CD4-positive, alpha-beta T cell treated with Interleukin-15 for 4 hours (primary cell): ENCODE measurements at places on chromosomes 1 and 21.

DNA sequence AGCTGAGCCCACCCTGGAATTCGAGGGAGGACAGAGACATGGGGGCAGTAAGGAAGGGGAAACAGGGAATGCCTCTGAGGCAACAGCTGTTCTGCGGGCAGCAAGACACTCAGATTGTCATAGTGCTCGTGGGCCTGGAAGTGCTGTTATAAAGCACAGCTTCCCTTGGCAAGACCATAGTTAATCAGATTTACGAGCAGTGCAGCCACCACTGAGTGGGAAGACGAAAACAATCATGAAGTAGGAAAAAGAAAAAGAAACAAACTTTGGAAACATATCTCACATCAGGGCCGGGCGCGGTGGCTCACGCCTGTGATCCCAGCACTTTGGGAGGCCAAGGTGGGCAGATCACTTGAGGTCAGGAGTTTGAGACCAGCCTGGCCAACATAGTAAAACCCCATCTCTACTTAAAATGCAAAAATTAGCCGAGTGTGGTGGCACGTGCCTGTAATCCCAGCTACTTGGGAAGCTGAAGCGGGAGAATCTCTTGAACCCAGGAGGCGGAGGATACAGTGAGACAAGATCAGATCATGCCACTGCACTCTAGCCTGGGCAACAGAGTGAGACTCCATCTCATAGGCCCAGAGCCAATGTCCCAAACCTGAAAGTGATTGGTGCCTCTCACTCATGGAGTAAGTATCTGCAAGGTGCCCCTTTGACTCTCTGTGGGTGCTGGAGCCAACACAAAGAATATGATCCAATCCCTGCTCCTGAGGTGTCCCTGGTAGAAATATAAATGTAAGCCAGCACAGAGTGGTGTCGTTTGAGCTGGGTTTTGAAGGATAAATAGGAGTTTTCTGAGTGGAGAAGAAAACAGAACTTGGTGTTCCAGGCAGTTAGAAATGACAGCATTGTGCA, 55.6 kb upstream of the GPR153 start:
- no peak for DNase-seq

DNA sequence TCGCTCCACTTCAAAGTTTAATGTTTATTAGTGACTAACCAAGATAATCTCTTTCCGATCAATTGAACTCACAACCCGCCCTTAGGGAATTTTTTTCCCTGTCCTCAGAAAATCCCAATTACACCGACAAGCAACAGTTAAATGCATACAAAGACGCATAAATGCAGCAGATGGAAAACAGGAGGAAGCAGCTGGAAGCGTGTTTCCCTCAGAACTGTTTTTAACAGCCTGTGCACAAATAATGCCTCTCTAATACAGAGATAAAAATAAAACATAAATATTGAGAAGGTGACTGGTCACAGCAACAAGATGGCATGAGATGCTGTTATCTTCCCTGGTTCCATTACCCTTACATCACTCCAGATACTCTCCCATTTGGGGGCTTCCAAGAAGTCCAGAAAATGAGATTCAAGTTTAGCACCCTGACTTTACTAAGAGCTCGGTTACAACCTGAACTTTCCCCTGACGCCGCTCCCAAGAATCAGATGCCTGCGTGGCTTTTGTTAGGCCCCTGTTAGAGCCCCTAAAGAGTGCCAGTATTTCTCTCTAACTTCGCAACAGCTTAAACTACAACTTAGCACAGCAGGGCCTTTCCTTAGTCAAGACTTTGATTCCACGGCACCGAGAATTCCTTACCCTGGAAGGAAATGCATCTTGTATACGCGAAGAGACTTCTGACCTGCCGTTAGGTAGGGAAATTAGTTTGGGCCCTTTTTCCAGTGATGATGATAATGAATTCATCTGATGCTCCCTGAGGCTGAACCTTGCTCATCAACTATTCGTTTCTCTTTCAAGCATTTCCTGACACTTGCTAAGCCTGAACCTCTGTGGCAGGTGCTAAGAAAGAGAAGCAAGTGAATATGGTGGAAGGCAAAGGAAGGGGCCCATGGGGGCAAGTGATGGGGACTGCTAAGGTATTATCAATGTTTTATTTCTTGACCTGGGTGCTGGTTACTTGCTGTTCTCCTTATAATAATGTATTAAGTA, 137.7 kb upstream of the SMYD2 start:
- no peak for DNase-seq

DNA sequence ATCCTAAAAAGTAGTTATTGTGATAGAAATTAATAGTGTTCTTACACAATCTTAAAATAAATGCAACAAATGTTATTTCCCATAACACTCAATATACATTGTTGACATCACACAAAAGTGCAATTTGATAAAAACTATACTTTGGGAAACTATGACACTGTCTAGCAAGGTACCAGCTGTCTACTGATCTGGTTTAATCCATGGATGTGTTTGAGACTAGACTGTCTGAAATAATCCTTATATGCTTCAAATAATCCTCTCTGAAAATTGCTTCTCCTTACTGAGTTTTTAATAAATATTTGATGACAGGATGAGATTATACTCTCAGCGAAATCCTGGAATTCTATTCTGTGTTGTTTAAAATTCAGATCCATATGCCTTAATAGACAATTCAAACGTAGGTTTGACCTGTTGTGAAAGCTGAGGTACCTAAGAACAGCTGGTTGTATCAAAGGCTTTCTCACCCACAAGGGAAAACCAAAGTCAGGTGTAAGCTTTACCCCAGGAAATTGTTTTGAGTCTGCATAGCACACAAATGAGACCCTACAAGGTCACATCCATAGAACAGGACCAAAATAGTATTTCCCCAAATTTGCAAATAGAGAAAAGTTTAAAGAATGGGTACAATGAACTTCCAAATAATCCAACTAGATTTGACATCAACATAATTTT, 8.8 kb upstream of the GFI1 start:
- DNase-seq, result no peak

DNA sequence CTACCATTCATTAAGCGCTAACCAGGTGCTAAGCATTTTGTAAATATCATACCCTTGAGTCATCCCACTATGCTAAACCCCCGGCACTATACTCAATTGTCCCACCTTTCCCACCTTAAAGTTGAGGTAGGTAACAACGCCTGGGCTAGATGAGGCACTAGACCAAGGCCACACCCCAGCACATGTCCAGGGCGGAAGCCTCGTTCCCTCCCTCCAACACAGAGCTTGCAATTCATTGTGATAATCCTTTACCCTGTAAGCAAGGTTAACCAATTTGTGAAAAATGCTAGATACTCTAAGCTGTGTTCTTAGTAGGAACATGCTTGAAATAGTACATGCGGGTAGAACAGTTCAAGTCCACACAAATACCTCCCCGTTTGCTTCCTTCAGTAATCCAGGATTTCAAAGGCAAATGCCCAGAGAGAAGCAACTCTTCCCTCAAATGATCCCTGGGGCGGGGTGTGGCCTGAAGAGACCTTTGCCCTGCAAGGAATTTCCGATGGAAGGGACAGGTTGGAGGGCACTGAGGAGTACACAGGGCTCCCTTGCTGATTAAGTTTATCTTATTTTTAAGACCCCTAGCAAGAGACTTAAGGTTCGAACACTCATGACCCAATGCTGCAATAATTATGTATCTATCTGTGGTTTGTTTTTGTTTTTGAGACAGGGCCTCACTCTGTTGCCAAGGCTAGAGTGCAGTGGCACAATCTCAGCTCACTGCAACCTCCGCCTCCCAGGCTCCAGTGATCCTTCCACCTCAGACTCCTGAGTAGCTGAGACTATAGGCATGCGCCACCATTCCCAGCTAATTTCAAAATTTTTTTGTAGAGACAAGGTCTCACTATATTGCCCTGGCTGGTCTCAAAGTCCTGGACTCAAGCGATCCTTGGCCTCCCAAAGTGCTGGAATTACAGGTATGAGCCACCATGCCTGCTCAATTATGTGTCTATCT, 2.6 kb downstream of the RSPH1 start:
- no peak for DNase-seq

GRCh38 chr21:28615276-28615675, 377.4 kb downstream of the LTN1 start:
- DNase-seq, result no peak

DNA sequence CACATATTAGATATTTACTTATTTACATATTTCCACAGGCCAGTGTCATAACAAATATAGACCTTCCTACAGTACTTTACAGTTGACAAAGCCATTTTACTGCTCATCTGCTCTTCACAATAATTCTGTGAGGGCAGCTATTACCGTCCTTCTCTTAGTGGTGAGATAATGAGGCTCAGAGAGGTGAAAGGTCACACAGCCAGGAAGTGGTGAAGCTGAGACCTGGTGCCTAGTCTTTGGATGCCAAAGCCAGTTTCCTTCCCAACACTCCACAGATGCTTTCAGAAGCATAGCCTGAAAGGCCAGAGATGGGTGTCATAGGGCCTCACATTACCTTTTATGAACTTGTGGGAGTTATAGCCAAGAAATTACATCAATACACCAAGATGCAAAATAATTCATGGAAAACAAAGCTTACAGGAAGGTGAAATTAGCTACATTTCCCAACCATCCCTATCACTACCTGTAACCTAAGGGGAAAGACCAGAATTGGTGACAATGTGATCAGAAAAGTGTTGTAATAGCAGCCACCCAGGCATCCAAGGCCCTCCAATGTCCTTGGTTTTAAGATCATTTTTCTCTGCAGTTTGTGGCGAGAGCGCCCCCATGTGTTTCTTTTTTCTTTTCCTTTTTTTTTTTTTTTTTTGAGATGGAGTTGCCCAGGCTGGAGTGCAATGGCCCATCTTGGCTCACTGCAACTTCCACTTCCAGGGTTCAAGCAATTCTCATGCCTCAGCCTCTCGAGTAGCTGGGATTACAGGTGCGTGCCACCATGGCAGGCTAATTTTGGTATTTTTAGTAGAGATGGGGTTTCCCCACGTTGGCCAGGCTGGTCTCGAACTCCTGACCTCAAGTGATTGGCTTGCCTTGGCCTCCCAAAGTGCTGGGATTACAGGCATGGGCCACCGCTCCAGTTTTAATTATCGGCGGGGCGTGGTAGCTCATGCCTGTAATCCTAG, 26.5 kb upstream of the RPL11 start:
- no peak for DNase-seq

DNA sequence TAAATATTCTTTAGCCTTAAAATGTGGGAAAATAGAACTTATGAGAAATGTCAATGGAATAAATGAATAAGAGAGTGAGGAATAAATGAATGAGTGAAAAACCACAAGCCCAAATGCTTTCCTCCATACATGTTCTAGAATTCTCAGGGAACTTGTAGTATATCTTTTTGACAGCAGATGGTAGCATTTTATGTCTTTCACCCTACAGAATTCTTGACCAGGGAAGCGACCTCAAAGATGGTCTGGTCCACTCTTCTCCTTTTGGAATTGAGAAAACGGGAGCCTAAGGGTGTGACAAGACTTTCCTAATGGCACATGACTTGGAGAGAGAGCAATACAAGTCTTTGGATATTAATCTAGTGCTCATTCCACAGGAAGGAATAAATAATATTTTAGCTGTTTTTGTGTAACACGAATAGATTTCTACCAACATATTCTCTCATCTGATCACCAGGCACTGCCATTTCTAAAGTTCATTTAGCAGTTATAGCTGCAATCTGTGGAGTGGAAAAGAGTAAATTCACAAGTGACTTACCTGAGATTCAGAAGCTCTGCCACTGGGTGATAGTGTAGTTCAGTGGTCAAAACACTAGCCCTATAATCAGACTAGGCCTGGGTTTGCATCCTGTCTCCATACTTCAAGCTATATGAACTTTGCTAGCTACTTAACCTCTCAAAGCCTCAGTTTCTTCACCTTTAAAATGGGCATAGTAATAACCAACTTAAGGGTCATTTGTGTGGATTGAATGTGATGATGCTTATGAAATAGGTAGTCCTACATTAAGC, 15.0 kb upstream of the F5 start:
- DNase-seq, result peak; percentile 30

GRCh38 chr1:64235181-64235580, 31.8 kb downstream of the UBE2U start:
- no peak for DNase-seq

DNA sequence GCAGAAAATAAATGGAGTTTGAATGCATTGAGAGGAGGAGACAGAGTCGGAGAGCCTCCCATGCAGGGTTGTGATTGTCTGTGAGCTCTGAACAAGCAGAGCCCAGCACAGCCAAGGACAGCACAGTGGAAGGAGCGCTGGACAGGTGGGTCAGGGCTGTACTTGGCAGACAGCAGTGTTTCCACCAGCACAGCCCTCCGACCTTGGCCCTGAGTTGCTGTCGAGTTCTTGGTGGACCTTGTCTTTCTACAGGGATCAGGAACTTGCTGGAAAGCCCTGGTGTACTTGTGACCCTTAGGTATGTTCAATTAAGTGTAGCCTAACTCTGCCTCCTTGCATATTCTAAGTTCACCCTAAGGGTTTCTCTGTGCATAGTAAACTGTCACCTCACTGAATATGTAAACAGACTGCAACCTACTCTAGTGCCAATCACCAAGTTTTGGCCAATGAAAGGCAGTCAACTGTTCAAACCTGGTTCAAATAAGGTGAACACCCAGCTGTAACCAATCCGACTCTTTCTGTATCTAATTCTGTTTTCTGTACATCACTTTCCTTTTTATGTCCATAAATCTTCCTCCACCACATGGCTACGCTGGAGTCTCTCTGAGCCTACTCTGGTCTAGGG, 86.6 kb upstream of the SLC25A33 start:
- DNase-seq, result no peak

GRCh38 chr1:67918067-67918466, 84.8 kb upstream of the GNG12 start:
- no peak for DNase-seq

DNA sequence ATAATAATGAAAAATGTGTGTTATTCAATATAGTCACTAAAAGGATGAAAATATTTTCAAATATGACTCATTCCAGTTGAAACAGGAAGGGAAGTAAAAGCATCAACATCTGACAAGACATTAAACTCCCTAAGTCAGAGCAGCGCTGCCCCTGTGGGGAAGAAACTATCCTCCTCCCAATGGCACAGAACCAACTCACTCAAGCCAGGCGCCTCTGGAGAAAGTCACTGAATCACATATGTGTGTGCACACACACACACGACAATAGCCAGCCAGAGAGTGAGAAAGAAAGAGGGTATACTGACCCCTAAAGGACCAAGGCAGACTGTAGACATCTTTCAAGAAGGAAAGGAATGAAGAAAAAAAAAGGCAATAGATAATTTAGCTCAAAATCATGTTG, 126.9 kb downstream of the SETD4 start:
- DNase-seq, result no peak

- no peak for DNase-seq
These were observed 90.0 kb downstream of the ASH1L start for GRCh38 chr1:155472491-155473083.
